ENCODE measurements at places on chromosomes 13 and 19.

DNA sequence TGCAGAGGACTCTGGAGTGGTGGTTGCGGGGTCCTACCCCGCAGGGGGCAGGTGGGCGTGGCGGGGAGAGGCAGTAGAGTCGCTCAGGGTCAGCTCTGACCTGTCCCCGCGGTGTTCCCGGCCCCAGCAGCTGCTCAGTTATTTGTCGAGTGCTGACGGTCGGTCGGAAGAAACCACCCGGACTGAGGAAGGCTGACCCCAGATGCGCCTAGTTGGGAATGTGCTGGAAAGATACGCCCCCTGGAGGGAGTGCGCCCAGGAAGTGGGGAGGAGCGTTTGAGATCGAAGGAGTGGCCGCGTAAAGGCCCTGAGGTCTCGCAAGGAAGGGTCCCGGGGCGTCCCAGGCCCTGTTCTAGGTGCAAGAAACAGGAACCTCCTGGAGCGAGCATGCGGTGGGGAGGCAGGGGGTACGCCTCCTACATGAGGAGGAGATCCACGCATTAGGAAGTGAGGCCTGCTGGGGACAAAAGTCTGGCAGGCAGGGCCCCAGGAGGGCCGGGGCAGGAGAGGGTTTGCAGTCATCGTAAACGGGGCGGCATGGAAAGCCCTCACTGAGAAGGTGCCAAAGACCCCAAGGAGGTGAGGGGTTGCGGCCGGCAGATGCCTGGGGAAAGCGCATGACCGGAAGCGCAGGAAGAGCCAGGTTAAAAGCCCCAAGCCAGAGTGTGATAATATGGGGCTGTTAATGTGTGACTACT lies 9.2 kb downstream of the CCDC8 start:
- DNase-seq = no peak

- DNase-seq = no peak
Measured at GRCh38 chr13:90826688-90827087, 520.8 kb upstream of the MIR17HG start.

DNA sequence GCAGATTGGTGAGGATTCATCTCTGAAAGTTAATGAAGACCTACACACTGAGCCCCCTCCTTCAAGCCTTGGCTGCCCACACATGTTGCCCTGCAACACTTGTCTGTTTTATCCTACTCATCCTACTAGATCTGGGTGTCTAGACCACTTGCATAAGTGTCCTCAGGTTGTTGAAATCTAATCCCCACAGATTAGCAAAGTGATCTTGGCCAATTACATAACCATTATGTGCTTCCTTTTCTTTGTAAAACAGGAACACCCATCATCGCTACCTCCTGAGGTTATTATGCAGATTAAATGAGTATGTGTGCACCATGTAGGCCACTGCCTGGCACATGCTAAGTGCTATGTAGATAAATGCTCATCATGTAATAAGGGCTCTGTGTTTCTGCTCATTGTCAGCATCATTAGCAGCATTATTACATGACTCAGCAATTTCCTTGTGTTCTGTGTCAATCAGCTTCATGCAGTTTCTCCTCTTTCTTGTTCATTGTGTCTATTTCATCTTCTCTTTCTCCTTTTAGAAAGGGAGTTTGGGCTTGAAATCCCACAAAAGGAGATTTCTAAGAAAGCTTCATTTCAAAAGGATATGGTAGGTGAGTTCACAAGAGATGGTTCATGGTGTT lies 15.1 kb downstream of the ZNF175 start:
- no peak for DNase-seq

DNA sequence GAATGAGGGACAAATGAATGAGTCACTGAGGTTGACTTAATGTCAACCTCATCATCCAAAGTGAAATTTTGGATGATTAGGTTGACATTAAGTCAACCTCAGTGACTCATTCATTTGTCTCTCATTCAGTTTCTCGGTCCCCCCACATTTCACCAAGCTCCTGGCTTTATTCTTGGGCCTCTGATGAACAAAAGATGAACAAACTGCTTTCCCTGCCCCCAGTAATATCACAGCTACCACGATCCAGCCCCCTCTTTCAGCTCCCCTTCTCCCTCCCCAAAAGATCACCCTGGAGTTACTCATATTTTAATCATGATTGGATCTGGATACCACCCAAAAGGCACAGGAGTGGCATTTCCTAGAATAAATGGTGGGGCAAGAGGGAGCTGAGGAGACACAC lies 10.8 kb downstream of the CEACAM18 start:
- no peak for DNase-seq

DNA sequence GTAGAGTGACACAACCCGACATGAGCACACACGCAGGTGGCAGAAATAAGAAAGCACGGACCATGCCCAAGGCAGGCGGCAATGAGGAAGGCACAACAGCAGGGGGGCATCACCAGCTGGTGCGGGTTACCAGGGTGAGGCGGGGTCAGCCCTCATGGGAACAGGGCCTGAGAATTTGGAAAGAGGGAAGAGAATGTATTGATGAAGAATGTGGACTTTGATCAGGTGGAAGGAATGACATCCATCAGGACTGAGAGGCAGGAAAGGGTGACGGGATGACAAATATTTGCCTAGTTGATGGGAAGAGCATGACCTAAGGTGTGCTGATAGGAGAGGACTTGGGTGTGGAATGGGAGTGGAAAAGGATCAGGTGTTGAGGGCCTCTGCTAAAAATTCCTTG lies 177.5 kb downstream of the ABCC4 start:
- no peak for DNase-seq

- DNase-seq = no peak
Measured at GRCh38 chr13:77492982-77493381, 42.5 kb upstream of the SCEL start.

DNA sequence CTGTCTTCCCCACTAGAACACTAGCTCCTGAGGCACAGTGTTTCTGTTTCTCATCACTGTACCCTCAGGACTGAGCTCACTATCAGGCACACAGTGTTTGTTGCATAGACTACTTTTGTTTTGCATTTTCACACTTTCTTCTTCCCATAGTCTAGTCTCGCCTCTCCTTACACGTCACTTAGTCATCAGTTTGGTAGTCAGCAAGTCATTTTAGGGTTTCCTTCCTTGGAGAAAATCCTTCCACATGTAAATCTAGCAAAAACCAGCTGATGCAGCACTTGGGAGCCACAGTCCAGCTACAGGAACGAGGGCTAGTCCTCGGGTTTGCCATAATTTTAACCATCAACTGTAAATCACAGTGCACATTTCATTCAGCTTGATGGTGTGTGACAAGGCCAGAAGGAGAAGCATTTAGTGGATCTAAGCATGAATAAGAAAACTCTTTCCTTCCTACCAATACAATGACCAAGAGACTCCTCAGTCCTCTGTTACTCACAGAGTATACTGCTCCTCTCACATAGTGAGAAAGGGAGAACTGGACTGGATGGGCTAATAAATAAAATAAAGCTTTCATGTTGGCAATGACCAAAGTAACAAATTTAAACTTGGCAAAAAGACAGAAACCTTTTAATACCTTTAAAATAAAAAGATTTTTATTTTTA lies 221.0 kb downstream of the KLF12 start:
- DNase-seq = no peak

- DNase-seq = no peak
Measured at GRCh38 chr13:94537740-94538630, 58.0 kb downstream of the TGDS start.

GRCh38 chr13:101998129-101998528 lies 403.7 kb downstream of the FGF14 start:
- DNase-seq = no peak

- no peak for DNase-seq
Measured at GRCh38 chr19:31613683-31614219, 264.5 kb upstream of the TSHZ3 start.

DNA sequence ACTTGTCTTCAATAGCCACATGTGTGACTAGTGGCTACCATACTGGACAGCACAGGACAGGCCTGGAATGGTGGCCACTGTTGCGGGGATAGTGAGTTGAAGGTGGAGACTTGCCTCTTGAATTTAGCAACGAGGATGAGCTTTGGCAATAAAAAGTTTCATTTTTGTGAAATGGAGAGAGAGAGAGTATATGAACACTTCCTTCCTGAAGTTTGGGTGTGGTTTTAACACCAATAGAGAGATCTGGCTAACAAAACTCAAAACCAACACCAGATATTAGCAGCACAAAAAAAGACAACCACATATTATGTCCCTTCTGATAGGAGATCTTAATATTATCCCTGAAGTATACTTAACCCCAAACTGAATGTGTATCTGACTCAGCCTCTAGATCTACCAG lies 6.3 kb upstream of the LRFN3 start:
- no peak for DNase-seq

DNA sequence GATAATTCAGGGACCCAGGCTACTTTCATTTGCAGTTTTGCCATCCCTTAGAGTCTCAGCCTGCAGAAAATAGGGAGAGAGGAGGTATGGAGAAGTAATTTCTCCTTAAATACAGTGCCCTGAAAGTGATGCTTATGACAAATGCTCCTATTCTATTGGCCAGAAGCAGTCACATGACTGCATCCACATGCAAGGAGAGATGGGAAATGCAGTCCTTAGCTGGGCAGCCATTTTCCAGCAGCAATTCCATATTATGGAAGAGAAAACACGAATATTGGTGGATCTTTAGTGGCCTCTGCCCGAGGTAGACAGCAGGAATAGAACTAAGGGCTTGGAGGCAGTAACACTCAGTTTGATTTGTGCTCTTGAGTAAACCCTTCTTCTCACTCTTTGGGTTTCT lies 39.4 kb downstream of the VAV1 start:
- no peak for DNase-seq

- DNase-seq = no peak
Measured at GRCh38 chr13:111219280-111219679, 101.2 kb upstream of the TEX29 start.

DNA sequence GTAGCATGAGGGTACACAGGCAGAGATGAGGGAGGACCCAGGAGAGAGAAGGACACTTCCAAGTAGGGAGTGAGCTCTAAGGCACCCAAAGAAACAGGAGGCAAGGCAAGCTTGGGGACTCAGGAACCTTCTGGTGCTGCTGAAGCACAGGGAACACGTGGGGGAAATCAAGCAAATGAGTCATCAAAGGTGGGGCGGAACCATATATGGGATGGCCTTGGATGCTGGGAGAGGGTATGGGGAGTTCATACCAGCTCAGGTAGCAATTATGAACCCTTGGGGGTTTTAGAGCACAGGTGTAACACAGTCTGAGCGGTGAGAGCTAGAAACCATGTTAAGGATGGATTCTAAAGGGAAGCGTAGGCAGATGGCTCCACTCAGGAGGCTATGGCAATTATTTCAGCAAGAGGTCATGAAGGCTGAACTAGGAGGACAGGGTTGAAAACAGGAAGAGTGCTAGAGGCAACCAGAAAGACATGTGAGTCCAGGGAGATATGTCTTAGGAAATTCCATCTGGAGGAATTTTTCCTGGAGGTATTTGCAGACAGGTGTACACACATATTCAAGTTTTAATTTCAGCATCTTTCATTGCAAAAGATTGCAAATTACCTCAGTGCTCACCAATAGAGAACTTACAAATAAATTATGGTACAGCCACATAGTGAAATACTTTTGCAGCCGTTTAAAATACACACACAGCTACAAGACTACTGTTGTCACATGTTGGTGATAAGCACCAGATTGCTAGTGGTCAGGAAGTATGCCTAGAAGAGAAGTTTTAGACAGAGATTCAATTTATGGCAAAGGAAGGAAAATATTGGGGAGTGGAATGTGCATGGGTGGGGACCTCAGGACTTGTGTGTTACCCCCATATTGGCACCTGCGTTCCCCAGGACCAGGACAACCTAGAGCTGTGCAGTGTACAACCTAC lies 77.0 kb downstream of the STARD13 start:
- no peak for DNase-seq

GRCh38 chr13:46662690-46663089 lies 109.7 kb downstream of the LRCH1 start:
- no peak for DNase-seq

- DNase-seq = no peak
Measured at GRCh38 chr13:49455007-49455398, 10.9 kb downstream of the SETDB2 start.

DNA sequence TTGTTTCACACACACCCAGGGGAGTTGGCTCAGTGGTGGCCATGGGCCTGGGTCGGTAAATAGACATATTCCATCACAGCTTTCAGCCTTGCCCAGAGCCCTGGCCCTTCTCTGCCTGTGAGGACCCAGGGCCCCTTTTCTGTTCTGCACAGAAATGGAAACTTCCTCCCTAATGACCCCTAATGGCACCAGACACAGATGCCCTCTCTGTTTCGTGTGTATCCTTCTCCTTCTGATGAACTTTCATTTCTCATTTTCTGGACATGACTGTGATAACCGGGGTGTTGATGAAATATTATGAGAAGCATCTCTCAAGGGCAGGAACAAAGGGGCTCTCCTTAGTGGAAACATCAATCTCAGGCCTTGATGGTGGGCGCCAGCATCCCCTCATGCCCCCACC lies 12.8 kb downstream of the LILRA1 start:
- DNase-seq = no peak

Measured in stimulated activated CD4-positive, alpha-beta T cell treated with anti-CD3 and anti-CD28 coated beads, Interleukin-15, amount 100 ng/mL, for 1 hour (primary cell).